ENCODE measurements at places on chromosomes 2 and 18. TPM values are rescaled to one million over a fixed set of nuclear protein-coding genes. Genes with fewer than 3 reads are reported as not detected.

- no peak for DNase-seq
These were observed 266.7 kb upstream of the KLHL29 start for GRCh38 chr2:23118313-23118712.

The DPP10 gene
- total RNA-seq: not detected

- DNase-seq: peak; percentile 6
These were observed 109.6 kb upstream of the FSIP2 start for GRCh38 chr2:185628985-185629384.

- DNase-seq: no peak
These were observed 456.5 kb upstream of the CWC22 start for GRCh38 chr2:180463608-180464007.

The CNGA3 gene
- total RNA-seq: not detected

- DNase-seq: peak; percentile 74
These were observed 88.5 kb upstream of the RANBP2 start for GRCh38 chr2:108630567-108631405.

The ASB3 gene
- total RNA-seq: 31.8 TPM

GRCh38 chr18:63263444-63263843 lies 56.1 kb downstream of the BCL2 start:
- no peak for DNase-seq

- peak; percentile 43 for DNase-seq
These were observed 114.5 kb downstream of the LOXHD1 start for GRCh38 chr18:46542545-46542944.

DNA sequence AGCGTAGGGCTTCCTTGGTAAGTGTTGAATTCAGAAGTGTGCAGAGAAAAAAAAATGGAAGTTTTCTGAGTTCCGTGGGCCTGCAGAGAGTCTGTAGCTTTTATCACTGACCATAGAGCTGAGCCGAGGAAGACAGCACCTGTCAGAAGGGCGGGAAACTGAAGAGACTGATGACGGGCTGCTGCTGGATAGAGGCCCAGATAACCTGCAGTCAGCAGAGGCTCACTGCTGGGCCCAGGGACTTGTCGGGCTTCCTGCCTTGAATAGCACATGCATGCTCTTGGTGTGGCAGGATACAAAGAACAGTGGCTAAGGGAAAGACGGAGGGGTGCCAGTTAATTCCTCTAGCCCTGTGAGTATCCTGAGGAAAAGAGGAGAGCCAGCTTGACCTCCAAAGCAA lies 166.4 kb downstream of the MGAT5 start:
- DNase-seq: no peak

The PLCL1 gene
- total RNA-seq: not detected
